ENCODE measurements at places on chromosomes 16 and 17.

DNA sequence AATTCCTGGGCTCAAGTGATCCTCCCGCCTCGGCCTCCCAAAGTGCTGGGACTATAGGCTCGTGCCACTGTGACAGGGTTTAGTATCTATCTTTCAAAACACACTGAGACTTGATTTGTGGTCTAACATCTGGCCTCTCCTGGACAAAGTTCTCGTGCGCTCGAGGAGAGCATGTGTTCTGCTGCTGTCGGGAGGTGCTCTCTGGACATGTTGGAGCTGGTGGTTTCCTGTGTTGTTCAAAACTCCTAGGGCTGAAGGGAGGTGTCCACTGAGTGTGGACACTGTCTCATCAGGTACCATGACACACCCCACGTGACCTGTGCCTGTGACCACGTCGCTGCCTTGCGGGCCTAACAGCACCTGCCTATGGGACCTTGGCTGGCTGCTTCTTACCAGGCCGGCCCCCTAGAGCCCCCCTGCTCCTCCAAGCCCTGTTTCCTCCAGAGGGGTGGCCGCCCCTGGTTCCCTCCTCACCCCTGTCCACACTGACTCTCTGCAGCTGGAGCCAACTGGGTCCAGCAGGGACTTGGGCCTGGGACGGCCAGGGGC is 5.6 kb downstream of the RFNG start:
- DNase-seq, result no peak

DNA sequence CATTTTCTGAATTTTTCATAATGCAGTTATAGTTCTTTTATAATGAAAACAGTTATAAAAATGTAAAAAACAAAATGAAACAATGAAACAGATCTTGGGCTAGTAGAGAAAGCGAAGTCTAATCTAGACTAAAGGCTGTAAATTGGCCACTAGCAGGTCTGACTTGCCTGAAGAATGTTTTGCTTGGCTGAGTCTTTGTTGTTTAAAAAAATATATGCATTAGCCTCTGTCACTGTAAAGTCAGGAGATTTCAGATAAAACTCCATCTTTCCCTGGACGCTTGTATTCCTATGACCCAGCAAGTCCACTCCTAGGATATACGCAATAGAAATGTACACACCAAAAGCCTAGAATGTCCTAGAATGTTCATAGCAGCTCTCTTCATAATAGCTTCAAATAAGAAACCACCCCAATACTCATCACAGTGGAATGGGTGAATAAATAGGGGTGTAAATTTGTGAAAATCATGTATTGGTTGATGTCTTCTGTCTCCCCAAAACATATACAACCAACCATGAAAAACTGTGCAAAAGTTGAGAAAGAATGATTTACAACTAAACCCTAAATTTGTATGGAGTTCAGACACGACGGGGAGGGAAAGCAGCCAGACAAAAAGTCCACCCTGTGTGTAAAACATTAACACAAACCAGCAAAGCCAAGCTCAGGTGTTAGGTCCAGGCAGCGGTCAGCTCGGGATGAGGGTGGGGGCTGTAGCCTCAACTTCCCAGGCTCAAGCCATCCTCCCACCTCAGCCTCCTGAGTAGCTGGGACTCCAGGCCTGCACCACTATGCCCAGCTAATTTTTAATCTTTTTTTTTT is 37.7 kb upstream of the MEAK7 start:
- DNase-seq, result no peak

- no peak for DNase-seq
Measured at GRCh38 chr16:79419148-79419547, 181.4 kb downstream of the MAF start.

- peak; percentile 65 for DNase-seq
Measured at GRCh38 chr17:74957935-74958740, 14.4 kb downstream of the HID1 start.

- DNase-seq, result no peak
Measured at GRCh38 chr16:57394444-57394843, 10.1 kb upstream of the CCL17 start.

Data from cerebellar cortex (tissue), 1 donor.